ENCODE measurements at places on chromosomes 12 and 14.

GRCh38 chr14:103763730-103764488, 48.3 kb downstream of the ZFYVE21 start:
- no peak for DNase-seq

GRCh38 chr14:35932136-35932535, 106.0 kb downstream of the BRMS1L start:
- DNase-seq, result no peak

DNA sequence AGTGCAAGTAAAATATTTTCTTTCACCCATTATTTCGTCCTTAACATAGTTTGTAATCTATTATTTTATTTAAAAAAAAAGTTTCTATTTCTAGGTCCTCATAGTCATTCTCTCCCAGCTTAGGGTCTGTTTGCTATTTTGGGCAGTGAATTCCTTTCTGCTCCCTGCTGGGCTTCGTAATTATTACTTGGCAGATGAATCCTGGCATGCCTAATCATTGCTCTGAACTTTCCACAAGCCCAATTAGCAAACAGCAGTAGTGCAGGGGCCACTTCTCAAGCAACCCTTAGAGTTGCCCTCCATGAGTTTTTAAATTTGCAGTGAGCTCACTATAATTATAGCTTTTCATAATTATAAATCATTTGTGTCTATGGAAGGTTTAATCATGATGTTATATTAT, 1378.3 kb upstream of the SEL1L start:
- DNase-seq, result no peak

GRCh38 chr12:31016057-31016456, 57.6 kb upstream of the DDX11 start:
- DNase-seq, result no peak

DNA sequence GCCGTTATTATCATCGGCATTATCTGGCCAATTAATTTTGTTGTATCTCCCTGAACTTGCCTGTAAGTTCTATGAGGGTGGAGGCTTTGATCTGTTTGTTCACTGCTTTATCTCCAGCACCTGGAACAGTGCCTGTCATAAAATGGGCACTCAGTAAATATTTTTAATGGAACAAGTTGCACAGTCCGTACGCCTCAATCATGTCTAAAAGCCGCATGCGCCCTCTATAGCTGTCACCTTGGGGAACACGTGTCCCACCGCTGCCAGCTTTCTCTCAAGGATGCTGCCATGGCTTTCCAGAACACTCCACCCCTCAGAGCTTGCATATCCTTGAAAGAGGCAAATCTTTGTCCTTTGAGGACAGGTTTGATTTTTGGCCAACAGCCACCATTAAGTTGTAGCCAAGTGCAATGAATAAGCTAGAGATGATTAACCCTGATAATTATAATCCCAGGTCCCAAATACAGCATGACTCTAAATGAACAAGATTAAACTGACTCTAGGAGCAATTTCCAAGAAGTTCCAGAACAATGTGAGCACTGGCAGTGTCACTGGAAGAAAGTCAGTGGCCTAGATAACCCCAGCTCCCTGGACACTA, 55.1 kb downstream of the ERH start:
- no peak for DNase-seq

DNA sequence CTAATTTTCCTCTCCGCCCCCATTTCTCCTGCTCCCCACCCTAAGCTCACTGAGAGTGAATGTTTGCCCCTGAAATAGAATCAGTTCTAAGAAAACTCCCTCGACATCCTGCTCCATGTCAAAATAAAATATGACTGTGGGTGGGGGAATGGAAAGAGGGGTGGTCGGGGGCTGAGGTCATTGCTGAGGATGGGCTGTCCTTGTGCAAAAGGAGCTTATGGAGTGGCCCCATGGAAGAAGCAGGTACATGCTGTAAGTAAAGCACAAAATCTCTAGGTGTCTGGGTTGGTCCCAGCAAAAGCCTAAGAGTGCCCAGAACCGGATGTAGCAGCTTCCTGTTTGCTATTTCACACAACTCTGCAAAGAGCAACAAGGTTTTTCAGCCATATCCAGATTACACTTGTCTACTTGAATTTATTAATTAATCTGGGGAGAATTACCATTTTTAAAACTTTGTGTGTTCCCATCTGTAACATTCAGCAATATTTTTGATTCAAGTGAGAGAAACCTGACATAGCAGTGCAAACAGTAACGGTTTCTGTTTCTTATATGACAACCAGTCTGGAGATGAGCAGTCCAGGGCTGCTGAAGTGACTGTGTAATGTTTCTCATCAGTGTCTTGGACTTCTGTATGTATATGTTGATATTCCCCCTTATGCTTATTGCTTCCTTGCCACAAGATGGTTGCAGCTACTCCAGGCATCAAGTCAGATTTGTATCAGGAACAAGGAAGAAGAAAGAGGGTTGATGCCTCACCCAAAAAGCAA, 40.4 kb upstream of the GZMB start:
- DNase-seq, result no peak

DNA sequence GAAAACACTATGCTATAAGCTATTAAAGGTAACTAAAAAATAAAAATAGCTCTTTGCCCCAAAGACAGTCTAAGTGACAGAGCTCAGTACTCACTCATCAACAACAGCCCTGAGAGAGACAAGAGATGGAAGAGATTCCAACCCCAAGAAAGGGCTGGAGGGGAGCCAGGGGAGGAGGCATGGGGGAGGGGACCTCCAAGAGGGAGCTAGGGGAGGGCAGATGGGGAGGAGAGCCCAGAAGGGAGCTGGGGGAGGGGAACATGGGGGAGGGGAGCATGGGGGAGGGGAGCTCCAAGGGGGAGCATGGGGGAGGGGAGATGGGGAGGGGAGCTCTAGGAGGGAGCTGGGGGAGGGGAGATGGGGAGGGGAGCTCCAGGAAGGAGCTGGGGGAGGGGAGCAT, 7.7 kb downstream of the SSH1 start:
- DNase-seq, result no peak

DNA sequence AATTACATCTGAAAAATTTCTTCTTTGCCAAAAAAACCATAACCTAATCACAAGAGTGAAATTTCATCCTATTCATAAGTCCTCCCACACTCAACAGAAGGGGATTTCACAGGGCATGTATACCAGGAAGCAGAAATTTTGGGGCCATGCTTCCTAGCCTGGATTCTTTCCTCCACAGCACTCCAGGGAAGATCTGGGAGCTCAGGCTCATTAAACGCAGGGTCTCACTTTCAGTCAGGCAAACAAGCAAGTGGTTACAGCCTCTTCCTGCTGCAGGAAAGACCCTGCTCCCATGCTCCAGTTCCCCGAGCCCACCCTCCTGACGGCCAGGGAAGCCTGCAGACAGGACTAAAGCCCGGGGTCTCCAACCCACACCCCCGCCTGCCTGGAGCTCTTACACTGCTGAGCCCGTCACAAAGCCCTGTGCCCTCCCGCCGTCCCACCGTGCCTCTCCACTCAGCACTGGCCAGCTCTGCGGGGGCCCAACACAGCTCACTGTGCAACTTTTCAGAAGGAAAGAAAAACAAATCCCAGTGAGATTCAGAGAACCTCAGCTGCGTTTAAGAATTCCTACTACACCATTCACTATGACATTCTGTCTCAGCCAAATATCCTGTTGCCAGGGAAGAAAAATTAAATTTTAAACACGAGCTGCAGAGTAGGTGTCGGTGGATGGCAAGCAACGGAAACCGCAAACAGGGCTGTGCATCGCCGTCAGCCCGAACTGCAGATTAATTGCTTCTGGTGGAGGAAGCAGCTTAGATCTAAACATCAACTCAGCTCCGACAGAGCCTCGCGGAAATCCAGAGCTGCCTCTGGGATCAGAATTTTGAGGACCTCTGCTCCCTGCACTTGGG, 106.7 kb upstream of the SFSWAP start:
- no peak for DNase-seq

GRCh38 chr12:116594325-116595038, 35.3 kb downstream of the MAP1LC3B2 start:
- no peak for DNase-seq
